Central memory CD8-positive, alpha-beta T cell (primary cell): ENCODE measurements at places on chromosomes 1 and 21.

GRCh38 chr1:79519084-79519760 lies 512.7 kb upstream of the ADGRL4 start:
- no peak for DNase-seq

DNA sequence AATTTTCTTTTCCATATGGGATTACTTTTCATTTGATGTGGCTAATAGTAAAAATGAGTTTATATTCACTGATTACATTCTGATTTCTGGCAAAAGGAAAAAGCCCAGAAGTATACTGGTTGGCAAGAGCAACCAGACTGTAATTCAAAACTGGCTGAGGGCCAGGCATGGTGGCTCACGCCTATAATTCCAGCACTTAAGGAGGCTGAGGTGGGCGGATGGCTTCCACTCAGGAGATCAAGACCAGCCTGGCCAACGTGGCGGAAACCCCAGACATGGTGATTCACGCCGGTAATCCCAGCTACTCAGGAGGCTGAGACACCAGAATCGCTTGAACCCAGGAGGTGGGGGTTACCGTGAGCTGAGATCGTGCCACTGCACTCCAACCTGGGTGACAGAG lies 14.5 kb downstream of the SYT11 start:
- DNase-seq: no peak

DNA sequence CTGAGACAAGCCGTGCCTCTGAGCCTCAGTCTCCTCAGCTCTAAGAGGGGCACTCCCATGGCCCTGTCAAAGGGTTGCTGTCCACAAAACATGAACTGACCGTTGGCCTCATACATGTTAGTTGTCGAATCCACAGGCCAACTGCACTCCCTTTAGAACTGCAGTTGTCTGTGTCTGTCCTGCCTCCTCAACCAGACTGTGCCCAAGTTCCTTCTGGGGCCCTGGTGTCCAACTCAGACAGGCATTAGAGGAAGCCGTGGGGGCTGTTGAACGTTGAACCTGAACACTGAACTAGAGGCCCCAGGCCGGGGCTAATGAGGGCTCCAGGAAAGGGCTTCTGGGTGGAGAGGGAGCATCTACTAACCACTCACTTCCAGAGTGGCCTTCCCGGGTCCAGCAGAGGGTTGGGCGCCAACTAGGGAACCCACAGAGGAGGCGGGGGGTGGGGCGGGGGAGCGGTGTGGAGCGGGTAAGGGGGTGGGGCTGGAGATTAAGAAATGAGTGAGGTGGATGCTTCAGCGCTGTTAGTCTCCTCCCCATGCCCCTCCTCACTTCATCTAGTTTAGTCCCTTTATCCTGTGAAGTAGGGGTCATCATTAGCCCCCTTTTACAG lies at the start of gene RAB42:
Gene RAB42 (plus strand): TSS at position 558 of the 613 bp plus-strand sequence. CDS start 247 bp downstream, outside the sequence.
- DNase-seq: no peak

DNA sequence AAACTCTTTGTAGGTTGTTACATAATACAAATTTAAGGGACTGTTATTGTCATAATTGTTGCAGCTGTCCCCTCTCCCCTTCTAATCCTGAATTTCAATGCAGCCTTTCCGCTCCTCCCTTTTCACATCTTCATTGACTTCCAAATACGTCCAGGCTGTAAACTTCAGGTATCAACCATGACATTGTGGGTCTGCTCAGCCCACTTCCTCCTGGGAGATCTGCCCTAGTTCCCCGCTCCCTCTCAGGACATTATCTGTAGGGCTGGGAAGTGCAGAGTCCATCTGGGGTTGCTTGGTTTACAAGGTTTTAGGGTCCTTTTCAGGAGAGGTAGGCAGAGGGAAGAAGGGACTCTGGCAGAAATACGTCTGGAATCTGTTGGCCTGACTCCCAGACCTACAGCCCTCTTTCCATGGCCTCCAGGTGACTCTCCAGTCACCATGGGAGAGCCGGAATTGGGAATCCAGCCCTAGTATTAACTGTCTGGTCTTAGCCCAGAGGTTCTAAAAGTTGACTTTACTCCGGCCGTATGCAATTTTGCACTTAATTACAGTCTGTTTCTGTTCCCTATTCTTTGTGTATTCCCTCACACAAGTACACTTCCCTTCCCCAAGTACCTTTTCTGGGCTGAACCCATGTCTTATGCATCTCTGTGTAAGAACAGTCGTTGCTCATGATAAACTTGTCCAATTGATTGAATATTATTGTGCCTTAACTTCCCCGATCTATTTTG lies 4.7 kb upstream of the DENND2D start:
- no peak for DNase-seq

GRCh38 chr1:159009287-159009686 lies 420 bp upstream of the IFI16 start:
- no peak for DNase-seq

DNA sequence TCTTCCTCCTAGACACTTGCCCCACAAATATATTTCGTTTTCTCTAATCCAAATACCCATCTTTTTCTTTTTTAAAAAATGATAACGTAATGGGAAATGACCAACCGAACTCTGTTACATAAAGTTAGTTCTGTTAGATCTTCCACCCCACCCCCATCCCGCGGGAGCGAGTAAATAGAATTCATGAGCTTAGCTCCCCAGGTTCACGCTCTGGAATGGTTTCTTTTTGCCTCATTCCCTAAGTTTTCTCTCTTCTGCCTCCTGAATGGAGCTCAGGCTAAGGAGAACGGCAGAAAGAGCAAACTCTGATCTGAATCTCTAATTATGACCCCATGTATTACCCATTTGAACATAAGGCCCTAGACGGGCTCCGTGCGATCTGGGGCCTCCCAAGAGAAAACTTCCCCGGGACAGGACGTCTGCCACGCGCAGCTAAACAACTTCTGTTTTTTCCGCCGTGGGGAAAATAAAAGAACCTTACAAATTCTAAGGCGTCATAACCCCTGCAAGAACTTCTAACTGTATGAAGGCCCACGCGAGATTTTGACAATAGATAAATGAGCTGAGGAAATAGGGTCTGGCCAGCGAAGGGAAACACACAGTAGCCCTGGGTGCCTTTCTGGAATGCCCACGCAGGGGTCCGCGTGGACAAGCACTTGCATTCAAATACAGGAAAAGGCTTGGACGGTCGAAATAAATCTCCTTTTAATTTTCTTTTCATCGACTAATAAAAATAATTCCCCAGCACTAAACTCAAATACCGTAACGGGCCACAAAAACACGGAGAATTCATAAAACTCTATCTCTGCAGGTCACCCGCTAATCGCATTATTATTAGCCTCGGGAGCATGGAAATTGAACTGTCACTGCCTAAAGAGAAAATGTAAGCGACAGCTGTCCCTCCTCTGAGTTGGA lies 2.2 kb downstream of the TBX15 start:
- no peak for DNase-seq

GRCh38 chr1:203149188-203149840 lies 21.8 kb downstream of the ADORA1 start:
- DNase-seq: no peak

GRCh38 chr1:223246476-223247112 lies 103.5 kb upstream of the TLR5 start:
- no peak for DNase-seq

DNA sequence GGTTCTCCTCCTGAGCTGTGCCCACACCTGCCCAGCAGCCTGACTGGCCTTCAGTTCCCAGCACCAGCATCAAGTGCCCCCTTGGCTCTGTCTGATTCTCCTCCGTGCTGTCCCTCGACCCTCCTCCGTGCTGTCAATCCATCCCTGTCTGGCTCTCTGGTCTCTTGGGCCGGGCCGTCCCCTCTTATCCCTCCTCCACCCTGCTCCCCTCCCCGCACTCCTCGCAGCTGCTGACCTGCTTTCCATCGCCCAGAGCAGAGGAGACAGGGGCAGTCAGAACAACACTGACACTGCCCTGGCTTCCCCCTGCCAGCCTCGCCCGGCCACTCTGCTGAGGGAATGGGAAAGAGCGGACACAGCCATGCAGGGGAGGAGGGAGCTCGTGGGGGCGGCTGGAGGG lies 267.4 kb downstream of the CAMTA1 start:
- DNase-seq: no peak

DNA sequence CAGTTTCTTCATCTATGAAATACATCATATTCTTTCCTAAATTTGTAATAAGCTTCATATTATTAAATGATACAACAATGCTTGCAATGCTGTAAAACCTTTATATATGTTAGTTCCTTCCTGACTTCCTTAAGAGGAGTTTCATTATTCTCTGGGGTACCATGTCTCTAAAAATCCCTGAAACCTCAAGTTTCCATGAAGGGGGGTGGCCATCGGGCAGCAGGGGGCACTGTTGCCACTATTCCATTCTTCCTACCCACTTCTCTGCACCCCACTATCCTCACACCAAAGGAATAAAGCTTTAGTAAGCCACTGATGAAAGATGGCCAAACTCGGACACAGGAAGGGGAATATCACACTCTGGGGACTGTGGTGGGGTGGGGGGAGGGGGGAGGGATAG lies 9.0 kb upstream of the DMRTB1 start:
- no peak for DNase-seq
